ENCODE measurements at places on chromosomes 7 and 10. TPM values are rescaled to one million over a fixed set of nuclear protein-coding genes. Genes with fewer than 3 reads are reported as not detected.

The KIN gene
- total RNA-seq: 9.1 TPM

The EPHA1 gene
- total RNA-seq: not detected

The TUBB8 gene
- total RNA-seq: not detected

The PNLIPRP1 gene
- total RNA-seq: not detected

The DLX5 gene
- not detected for total RNA-seq
